T follicular helper cell (primary cell): ENCODE measurements at places on chromosomes 2 and 18.

DNA sequence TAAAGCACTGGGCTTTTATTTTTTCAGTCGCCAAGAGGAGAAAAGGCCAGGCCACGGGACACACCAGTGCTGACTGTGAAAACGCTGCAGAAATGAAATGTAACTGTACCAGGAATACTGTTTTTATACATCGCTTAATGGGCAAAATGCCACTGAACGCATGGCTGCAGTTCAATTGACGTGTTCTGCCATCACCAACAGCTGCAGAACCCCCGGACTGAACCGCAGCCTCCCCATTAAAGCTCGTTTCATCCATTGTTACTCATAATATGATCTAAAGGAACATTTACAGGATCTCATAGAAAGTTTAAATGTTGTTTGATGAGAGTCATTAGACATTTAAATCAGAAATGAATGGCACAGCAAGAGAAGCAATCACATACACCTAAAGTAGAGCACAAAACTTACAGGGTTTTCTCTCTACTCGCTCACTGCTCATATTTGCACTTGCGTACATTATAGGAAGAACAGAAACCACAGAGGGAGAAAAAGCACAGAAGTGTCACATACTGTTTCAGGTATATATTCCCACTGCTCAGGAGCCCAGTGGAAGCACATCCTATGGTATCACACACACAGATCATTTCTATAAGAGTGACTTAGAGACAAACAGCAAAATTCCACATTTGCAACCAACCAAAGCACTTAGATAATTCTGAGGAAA lies 35.3 kb downstream of the TCF4 start:
- DNase-seq, result no peak

DNA sequence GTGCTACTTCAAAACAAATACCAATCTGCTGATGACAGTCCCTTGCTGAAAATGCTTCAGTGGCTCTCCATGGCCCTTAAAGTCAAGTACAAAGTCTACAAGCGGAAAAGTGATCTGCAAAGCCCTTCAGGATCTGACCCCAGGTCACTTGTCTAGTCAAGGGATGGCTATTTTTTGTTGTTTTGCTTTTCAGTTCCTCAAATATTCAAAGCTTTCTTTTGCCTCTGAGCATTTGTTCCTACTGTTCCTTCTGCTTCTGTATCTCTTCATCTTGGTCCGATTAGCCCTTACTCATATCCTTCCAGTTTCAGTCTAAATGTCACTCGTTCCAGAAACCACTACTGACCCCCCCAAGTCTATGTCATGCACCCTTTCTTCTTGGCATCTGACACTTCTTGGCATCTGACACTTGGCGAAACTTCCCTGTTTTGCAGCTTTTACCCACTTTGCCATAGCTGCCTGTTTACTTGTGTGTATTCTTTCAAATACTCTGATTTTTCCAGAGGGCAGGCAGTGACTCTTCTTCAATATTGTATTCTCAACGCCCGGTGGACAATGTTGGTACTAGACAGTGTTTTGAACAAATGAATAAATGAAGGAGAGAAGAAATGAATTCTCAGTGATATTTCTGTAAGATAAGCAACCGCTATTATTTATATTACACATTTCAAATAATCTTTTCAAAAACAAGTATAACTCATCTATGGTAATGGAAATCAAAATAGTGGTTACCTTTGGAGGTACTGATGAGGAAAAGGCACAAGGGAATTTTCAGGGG lies 175.9 kb upstream of the FN1 start:
- DNase-seq, result no peak

DNA sequence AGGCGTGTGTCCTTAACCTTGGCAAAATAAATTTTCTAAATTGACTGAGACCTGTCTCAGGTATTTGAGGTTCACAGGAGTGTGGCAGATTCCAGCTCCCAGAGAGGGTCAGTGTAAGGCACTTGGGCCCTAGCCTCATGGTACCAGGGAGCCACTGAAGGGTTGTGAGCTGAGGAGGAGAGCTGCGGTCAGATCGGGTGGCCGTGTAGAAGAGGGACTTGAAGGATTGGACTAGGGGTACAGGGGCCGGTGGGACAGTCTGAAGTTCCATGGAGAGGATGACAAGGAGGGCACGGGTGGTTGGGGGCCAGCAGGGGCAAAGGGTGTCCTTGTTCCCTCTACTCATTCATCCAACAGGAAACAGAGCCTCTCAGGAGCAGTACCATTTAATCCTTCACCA lies 327.0 kb upstream of the HS6ST1 start:
- DNase-seq, result no peak

DNA sequence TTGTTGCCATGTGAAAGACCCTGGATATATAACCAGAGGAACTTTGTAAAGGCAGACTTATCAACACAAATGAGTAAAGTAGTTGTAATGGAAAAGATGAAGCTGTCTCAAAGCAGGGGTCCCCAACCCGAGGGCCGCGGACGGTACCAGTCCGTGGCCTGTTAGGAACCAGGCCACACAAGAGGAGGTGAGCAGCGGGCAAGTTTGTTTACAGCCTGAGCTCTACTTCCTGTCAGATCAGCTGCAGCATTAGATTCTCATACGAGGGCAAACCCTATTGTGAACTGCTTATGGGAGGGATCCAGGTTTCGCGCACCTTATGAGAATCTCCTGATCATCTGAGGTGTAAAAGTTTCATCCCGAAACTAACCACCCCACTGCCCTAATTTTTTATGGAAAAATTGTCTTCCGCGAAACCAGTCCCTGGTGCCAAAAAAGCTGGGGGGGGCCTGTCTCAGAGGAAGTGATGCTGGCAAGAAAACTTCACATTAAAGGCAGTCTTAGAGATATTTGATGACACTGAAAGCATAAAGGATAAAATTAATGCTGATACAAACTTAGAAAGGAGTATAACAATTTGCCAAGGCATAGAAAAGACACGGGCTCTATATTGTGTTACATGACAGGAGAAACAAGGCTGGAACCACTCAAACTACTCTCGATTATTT lies 57.5 kb upstream of the MSTN start:
- no peak for DNase-seq

DNA sequence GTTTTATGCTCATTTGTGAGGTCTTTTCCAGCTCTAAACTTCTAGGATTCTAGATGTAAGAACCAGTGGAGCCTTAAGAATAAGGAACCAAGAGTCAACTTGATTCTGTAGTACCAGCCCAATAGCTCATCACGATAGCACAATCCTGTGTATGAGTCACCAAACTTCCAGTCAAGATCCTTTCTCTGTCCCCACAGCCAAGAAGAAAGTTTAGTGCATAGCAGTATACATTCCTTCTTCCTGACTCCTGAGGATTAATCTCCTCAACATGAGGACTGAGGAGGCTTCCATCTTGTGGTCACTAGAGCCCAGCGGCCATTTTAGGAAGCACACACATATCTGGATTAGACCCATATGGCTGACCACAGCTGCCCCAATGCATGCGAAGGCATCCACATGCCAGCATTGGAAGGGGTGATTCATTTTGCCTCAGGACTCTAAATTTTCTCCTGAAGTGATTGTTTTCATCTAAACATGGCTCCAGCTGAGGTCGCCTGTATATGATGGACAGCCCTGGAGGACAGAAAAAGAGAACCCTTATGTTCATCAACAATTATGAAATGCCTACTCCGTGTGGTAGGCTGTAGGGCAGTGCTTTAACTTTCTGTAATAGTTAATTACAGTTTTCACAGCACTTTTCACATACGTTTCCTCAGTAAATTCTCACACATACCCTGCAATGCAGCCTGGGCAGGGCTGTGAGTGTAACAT lies 53.5 kb downstream of the RASGRP3 start:
- no peak for DNase-seq

GRCh38 chr2:182921234-182921633 lies 54.8 kb upstream of the FRZB start:
- DNase-seq, result no peak

DNA sequence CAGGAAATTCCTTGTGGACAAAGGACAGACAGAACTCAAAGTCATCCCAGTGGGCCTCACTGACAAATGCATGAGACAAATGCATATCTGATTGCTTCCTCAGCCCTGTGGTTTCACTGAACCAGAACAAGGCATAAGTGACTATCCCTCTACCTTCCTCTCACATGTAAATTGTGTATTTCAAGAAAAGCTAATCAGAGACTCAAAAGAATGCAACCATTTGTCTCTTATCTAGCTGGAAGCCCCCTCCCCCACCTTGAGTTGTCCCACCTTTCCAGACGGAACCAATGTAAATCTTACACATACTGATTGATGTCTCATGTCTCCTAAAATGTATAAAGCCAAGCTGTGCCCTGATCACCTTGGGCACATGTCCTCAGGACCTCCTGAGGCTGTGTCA lies 102.0 kb upstream of the TMEM200C start:
- no peak for DNase-seq

DNA sequence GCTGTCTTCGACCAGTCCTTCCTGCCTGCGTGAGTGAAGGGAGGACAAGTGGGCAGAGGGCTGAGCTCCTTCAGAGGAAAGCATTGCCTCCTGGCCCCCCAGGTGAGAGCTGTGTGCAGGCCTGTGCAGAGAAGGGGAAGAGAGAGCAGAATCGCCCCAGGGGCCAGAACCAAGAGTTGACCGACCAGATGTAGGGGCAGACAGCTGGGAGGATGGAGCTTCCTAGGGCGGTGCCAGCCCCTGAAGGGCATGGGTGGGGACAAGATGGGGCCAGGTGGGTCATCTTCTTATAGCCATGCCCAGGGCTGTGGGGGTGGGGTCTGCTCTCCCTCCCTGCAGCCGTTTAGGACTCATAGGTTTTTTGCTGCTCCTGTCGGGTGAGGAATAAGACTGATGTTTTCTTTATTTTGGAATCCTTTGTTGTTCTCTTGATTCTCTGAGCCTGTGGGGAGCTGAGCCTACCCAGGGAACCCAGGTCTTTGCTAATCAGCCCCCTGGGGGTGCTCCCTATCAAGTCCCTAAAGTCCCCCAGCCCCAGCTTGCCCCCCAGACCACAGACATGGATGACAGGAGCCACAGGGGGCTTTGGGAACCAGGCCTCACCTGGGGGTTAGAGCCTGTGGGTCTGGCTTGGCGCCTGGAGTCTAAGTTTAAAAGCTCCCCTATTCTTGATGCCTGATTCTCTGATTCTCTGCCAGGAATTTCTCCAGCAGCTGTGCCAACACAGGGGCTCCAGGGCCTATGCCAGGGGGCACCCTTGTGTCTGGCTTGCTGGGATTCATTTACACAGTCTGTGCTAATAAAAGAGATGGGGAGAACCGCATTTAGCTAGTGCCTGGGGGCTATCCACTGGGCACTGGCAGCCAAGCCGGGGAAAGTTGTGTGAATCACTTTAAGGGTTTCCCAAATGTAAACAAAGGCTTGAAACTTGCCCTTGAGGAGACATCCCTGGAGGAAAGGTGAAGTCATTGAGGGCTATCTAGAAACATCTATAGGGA lies 9.3 kb upstream of the EFHD1 start:
- no peak for DNase-seq

GRCh38 chr2:39541011-39541930 lies 104.2 kb upstream of the MAP4K3 start:
- no peak for DNase-seq

DNA sequence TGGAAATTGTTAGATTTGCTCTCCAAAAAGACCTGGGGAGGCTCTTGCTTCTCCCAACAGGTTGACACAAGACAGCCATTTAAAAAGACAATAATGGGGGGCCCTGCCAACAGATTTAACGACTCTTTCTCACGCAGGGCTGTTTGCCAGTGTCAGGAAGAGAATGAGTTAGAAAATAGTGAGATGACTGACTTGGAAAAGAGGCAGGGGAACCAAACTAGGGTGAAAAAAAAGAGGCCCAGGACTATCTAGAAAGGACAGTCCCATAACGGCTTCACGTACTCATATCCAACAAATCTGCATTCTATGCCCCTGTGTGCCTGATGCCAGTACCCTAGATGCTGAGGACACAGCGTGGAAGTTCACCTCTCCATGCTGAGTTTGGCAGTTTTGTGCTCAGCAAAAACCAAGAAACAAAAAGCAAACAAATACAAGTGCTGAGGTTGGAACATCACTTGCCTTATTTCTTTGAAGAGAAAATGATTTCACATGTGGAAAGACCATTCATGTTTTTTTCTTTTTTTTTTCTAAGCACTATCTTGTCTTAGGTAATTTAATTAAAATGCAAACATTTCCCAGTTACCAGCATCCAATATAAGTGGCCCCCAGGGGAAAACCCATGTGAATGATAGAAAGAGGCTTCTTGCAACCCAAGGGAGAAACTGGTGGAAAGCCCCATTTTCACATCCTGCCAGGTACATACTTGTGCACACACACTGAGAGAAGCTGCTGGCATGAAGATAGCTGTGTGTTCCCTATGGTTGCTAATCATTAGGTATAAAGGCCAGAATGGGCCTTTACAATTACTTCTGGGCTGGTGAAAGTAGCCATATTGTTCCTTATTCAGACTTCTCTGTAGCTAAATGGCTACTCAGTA lies 10.6 kb upstream of the WIPF1 start:
- DNase-seq, result peak; percentile 31

GRCh38 chr2:95350368-95350767 lies 52.1 kb upstream of the FAHD2A start:
- no peak for DNase-seq

DNA sequence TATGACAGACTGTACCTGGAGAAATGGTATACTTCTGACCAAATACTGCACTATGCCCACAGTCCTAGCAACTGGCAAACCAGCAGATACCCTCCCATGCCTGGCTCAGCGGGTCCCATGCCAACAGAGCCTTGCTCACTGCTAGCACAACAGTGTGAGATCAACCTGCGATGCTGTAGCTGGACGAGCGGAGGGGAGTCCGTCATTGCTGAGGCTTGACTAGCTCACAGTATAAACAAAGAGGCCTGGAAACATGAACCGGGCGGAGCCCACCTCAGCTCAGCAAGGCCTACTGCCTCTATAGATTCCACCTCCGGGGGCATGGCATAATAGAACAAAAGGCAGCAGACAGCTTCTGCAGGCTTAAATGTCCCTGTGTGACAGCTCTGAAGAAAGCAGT lies 93.2 kb upstream of the CAB39 start:
- no peak for DNase-seq

GRCh38 chr2:119735565-119735964 lies 24.2 kb upstream of the PTPN4 start:
- DNase-seq, result no peak

GRCh38 chr18:58310517-58310916 lies 266.5 kb downstream of the NEDD4L start:
- no peak for DNase-seq

DNA sequence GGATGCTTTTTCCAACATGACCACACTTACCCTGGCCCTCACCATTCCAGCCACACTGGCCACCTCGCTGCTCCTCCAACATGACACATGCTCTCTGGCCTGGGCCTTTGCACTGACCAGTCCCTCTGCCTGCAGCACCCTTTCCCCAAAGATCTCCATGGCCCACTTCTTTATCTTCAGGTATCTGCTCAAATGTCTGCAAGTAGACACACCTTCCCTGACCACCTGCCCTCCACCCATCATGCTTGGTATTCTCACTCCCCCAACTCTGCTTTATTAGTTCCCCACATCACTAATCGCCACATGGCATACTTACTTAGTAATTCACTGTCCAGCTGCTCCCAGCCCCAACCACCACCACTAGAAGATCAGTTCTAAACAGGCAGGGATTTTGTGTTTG lies 214.2 kb downstream of the BCL11A start:
- DNase-seq, result no peak

- peak; percentile 77 for DNase-seq
Observed at GRCh38 chr2:43174368-43174916, 52.0 kb downstream of the ZFP36L2 start.

GRCh38 chr2:149544692-149545091 lies 42.9 kb downstream of the MMADHC start:
- DNase-seq, result no peak

- DNase-seq, result no peak
Observed at GRCh38 chr2:107694667-107695066, 132.0 kb upstream of the RGPD4 start.
